ENCODE measurements at places on chromosomes 6 and 20.

GRCh38 chr6:25749837-25750236 lies 4.7 kb upstream of the SLC17A4 start:
- DNase-seq = no peak

- DNase-seq = no peak
These were observed 260.2 kb upstream of the IRAK1BP1 start for GRCh38 chr6:78607189-78607588.

GRCh38 chr20:57159193-57159851 lies 107.1 kb downstream of the BMP7 start:
- no peak for DNase-seq

DNA sequence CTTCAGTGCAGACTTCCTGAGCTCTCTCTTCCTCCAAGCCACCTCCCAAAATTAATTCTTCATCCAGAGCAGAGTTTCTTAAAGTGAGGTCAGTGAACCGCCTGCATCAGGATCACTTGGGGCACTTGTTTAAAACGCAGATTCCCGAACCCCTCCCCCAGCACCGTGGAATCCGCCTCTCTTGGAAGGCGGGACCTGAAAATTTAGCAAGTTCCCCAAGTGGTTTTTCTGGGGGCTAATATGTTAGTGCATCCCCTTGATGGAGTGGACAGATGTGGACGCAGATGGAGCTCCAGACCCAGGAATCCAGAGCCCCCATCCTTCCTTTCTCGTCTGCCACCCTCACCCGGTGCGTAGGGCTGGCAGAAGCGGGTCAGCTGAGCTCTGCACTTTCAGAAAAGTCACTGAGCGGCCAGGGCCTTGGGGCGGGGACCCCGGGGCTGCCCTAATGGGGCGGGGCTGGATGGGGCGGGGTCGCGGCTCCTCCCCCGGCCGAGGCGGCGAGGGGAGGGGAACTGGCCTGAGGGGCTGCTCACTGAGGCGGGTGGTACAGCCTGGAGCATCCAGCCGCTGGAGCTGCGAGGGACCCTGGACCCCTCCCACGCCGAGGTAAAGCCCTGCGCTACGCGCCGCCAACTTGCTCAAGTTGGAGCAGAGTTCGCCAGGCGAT lies at the start of the genes DEFB124 and REM1:
Gene DEFB124, minus strand, starts transcription at position 370 of the 670 bp plus-strand sequence. CDS start 2,114 bp downstream, outside the sequence.
Gene REM1, plus strand, starts transcription at position 531 of the 670 bp plus-strand sequence. CDS start 1,158 bp downstream, outside the sequence.
- DNase-seq = no peak

- DNase-seq = no peak
These were observed 3.9 kb upstream of the KCNS1 start for GRCh38 chr20:45104786-45105185.

- DNase-seq = no peak
These were observed 139.1 kb downstream of the SLC24A3 start for GRCh38 chr20:19351542-19351941.

- no peak for DNase-seq
These were observed 20.3 kb downstream of the CYP21A2 start for GRCh38 chr6:32058511-32058963.

DNA sequence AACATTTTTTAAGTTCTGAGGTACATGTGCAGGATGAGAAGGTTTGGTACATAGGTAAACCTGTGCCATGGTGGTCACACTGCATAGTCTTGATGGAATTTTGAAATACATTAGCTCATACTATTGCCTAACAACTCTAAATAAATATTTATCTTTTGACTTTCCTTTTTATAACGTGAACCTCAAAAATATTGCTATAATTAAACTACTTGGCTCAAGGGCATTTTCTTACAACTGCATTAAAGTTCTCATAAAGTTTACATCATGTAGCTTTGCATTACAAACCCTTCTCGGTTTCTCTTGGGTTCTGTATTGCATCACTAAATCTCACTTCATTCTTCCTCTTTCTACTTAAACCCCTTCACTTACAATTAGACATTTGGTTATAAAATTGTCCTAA lies 636.0 kb upstream of the PTCHD4 start:
- DNase-seq = no peak

- no peak for DNase-seq
These were observed 131.7 kb upstream of the SUPT3H start for GRCh38 chr6:45509426-45509825.

DNA sequence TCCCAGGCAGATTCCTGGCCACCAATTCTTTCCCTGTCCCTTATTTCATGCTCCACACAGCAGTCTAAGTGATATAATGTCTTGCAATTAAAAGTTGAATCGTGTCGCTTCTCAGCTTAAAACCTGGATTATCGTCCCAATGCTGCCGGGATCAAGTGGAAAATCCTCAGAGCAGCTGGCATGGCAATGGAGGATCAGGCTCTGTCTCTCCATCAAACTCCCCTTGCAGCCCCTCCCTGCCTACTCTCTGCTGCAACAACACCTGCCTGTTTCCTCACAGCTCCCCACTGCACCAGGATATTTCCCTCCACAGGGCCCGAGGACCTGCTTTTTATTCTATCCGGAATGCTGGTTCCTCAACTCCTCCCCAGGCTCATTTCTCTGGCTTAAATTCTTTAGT lies 277.1 kb downstream of the SYNE1 start:
- DNase-seq = peak; percentile 98

GRCh38 chr6:129215916-129216520 lies 333.1 kb downstream of the LAMA2 start:
- no peak for DNase-seq

DNA sequence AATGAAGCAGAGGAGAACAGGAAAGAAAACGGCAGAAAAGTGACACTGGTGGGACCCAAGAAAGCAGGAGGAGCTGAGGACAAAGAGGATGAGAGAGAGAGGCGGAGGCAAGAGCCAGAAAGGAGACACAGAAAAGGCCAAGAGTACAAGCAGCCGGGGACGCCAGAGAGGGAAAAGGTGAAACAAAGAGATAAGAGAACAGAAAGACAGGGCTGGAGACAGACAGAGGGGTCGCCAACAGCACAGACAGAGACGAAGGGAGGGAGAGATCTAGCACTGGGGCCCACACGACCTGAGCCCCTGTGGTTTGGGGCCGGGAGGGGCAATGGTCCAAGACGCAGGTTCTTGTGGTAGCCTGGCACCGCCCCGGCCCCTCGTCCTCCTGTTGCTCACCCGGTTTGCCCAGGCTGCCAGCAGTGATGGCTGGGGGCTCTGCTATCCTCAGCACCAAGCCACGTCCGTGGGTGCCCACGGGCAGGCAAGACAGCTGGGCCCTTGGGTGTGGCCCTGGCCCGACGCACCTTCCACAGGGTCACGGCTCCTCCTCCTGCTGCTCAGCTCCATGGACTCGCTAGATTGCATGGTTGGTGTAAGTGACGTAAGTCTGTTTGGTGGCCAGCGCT lies 123.5 kb downstream of the GRM4 start:
- DNase-seq = no peak

- DNase-seq = no peak
These were observed 6.8 kb upstream of the RBL1 start for GRCh38 chr20:37102571-37102970.

DNA sequence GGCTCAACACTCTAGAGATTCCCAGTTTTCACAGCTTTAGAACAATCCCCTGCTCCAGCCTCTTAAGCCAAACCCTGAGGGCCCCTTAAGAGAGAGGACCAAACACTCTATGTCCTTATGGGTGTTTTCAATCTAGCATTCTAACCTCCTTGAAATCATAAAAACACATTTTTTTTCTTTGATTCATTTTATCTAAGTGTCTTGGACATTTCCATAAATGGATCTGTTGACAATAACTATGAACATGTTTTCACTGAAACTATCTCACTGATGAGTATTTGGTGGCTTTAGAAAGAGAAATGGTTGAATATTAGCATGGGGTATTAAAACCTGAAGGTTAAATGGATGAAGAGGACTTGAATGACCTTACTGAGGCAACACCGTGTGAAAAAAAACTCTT lies 27.6 kb upstream of the PDE7B start:
- no peak for DNase-seq

DNA sequence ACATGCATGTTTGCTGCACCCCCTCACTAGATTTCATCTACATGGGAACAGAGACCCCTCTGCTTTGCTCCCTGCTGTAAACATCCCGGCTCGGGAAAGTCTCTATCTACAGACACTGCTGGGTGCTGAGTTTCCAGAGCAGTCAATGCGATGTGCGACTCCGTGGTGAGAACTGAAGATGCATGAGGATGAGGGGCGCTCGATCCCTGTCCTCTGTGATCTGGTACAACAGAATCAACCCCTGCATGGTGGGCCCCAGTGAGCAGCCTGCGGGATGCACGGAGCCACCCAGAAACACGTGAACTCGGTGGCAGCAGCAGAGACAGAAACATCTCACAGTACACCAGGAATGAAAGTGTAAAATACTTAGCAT lies 83.1 kb downstream of the THBS2 start:
- DNase-seq = no peak

- DNase-seq = no peak
These were observed 104.6 kb downstream of the TFAP2A start for GRCh38 chr6:10310330-10310653.

- DNase-seq = no peak
These were observed 756 bp downstream of the MOXD1 start for GRCh38 chr6:132400555-132400882.

- no peak for DNase-seq
These were observed 19.9 kb downstream of the TPD52L1 start for GRCh38 chr6:125173341-125174095.

DNA sequence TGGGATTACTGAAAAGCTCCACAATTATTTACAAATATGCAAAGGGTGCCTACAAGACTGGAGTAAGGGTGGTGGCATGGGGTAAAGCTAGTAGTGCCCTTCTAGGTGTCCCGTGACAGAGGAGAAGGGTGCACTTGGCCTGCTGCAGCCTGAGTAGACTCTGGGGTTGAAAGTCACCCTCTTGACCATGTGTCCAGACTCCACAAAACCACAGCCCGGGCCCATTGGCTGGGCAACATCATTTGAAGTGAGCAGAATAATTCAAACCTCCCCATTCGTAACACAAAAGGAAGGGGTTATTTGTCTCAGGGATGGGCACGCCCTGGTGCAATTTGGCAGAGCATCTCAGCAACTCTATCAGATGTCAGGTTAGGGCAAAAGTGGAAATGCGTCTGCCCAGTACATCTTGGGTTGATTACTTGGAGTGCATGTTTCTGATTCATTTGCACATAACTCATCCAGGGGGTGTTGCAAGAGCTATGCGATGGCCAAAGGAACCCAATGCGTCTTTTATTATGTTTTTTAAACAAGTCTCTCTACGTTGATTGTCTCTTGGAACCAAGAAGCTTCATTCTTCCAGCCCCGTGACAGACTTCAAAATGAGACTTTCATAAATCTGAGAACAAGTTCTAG lies 56.7 kb downstream of the ISM1 start:
- no peak for DNase-seq

- DNase-seq = peak; percentile 11
These were observed 152.8 kb upstream of the SLC35B3 start for GRCh38 chr6:8588176-8588575.

DNA sequence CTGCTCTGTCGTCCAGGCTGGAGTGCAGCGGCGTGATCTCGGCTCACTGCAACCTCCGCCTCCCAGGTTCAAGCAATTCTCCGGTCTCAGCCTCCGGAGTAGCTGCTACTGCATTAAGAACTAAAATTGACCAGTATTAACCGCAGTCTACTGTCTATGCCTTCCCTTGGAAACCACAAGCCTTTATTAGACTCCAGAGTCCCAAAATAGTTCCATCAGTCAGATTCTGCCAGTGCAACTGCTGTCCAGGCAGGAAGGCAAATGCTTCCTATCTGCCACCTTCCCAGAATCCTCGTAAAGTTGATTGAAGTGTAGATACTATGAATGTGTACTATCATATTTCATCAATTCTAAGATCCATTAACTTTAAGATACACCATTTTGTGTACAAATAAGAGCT lies 16.7 kb downstream of the KAT14 start:
- no peak for DNase-seq

All from NCI-H524 (cell line).